NCI-H1694 treated with DMSO at 0.1 percent for 48 hours (cell line): ENCODE measurements at places on chromosomes 4 and X.

GRCh38 chrX:31658360-31658759 lies 586.5 kb upstream of the FTHL17 start:
- DNase-seq, result peak; percentile 28

GRCh38 chr4:150561143-150561737 lies 20.7 kb upstream of the MAB21L2 start:
- DNase-seq, result no peak

DNA sequence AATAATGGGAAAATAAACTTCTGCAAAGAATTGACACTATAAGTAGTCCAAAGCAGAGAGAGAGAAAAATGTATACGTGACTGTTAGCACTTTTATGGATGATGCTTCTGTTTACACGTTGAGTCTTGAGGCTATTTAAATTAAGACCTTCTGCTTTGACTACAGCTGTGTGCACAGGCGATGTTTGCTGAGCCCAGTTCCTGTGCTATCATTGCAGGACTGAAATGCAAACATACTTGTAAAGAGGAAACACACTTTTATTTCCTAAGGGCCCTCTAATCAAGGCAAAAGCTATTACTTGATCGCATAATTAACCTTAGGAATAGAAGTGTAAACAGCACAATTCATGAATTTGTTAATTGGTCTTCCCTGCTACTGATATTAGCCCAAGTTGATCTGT lies 226.9 kb downstream of the FBXW7 start:
- DNase-seq, result no peak

DNA sequence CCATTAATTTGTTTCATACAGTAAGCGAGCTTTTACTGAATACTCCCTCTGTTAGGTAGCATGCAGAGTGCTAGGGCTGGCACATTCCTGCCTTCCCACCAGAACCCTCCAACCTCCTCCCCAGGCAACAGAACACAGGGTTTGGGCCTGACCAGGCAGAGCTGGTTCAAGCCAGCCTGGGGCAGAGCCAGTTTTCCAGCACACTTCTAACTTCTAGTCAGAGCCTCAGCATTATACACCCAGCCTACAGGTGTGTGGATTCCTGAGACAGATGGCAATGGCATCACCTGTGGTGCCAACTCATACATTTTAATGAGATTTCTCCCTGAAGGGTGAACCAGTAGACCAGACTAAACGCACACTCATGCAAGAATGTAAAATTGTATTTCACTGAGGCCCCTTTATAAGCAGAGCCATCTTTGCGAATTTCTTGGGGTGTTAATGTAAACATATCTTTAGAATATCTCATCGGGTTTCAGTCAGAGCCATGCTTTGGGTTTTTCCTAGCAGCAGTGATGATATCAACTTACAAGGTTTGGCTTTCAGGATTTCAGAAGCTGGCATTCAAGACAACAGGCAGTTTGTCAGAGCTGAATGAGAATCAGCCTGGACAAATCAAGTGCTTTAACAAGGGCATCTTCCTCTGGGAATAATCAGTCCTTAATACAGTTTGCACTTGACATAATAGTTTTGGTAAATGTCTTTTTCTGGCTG lies 92.0 kb downstream of the GATB start:
- no peak for DNase-seq

GRCh38 chr4:53592686-53593501 lies 1.6 kb upstream of the LNX1 start:
- no peak for DNase-seq

GRCh38 chrX:138794246-138794645 lies 82.7 kb upstream of the FGF13 start:
- no peak for DNase-seq

DNA sequence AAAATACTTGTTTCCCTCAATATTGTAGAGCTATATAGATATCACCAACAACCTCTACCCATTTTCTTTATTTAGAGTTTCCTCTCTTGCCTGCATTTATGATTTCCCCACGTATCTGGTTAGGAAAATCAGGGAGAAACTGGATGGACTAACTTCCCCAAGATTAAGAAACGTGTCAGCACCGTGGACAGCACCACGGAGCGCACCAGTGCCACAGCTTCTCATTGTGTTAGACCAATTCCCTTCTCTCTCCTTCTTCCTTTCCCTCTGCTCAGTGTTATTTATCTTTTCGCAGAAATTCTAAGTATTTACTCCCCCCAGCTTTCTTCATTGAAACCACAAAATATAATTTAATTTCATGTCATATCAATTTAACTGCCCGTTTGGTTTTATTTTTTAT lies 568.6 kb upstream of the BOD1L1 start:
- DNase-seq, result no peak

GRCh38 chrX:149491812-149492211 lies 13.3 kb downstream of the IDS start:
- DNase-seq, result no peak

GRCh38 chr4:25500626-25501316 lies 123.7 kb downstream of the ANAPC4 start:
- DNase-seq, result peak; percentile 93

- DNase-seq, result no peak
Measured at GRCh38 chr4:74111990-74112389, 13.0 kb upstream of the CXCL2 start.

DNA sequence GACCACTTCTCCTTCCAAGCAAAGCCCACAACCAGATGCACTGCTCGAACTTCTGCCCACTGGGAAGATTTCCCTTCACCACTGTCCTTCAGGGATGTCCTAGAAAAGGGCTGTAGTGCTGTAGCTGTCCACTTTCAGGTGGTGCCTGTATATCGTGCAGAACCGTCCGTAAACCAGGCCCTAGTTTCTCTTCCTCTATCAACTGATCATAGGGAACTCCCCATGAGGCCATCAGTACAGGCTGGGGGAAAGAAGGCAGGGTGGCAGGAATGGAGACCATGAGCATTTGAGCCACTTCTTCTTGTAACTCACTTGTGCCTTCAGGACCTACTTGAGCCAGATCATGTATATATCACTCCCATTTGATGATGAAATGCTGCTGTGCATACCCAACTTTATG lies 57.3 kb upstream of the FAM9B start:
- no peak for DNase-seq

GRCh38 chr4:123465416-123465815 lies 68.8 kb downstream of the SPRY1 start:
- DNase-seq, result no peak

DNA sequence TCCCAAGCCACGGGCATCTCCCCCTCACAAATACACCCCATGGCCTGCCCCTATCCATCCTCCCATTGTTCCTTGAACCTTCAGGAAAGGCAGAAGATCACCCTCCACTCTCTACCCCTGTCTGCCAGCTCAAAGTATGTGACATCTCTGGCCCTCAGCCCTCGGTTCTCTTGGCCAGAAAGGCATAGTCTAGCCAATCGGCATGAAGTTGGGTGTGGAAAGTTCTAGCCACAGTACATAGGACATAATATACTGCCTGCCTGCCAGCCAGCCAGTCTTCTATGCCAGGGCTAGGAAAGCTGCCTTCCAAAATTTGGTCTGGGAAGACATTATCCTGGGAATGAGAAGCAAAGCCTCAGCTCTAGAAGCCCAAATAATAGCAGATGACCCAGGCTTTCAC lies 3.2 kb upstream of the PLP1 start:
- DNase-seq, result no peak

DNA sequence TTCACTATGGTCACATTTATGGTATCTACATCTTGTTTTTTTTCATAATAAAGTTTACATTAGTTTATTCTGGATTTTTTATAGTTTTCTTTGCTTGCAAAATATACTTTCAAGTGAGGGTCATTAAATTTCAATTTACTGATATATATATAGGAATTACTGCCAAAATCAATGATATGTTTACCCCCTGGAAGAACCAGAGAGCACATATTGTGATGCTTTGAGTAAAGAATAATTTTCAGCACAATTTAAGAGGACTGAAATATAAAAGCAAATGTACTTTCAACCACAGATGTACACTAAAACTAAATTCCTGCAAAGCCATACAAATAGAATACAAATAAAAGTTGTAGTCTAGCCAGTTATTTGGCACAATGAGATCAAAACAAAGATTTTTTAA lies 242.2 kb upstream of the PCDH18 start:
- DNase-seq, result no peak

DNA sequence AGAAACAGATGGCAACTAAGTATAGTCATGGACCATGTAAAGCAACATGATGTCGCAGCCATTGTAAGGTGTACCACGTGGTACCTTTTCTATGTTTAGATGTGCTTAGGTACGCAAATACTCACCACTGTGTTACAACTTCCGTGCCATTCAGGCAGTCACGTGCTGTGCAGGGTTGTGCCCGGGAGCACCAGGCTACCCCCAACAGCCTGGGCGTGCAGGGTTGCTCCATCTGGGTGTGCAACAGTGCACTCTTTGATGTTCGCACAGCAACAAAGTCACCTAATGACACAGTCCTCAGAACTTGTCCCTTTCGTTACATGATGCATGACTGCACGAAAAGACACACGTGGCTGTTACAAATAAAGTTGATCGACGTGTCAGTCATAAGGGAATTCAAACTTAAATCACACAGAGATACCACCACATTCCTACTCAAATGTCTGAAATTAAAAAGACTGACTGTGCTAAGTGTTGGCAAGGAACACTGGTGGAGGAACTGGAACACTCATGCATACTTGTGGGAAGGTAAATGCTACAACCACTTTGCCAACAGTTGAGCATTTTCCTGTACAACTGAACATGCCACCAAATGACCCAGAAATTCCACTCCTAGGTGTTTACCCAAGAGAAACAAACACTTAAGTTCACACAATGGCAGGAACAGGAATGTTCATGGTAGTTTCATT lies 24.3 kb downstream of the CPLX1 start:
- DNase-seq, result no peak

DNA sequence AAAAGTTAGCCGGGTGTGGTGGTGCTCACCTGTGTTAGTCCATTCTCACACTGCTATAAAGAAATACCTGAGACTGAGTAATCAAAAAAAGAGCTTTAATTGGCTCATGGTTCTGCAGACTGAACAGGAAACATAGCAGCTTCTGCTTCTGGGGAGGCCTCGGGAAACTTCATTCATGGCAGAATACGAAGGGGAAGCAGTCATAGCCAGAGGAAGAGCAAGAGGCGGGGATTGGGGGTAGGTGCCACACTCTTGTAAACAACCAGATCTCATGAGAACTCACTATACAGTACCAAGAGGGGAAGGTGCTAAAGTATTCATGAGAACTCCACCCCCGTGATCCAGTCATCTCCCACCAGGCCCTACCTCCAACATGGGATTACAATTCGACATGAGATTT lies 64.1 kb downstream of the BEND4 start:
- DNase-seq, result no peak

GRCh38 chr4:169200361-169201030 lies 70.3 kb downstream of the SH3RF1 start:
- DNase-seq, result no peak

DNA sequence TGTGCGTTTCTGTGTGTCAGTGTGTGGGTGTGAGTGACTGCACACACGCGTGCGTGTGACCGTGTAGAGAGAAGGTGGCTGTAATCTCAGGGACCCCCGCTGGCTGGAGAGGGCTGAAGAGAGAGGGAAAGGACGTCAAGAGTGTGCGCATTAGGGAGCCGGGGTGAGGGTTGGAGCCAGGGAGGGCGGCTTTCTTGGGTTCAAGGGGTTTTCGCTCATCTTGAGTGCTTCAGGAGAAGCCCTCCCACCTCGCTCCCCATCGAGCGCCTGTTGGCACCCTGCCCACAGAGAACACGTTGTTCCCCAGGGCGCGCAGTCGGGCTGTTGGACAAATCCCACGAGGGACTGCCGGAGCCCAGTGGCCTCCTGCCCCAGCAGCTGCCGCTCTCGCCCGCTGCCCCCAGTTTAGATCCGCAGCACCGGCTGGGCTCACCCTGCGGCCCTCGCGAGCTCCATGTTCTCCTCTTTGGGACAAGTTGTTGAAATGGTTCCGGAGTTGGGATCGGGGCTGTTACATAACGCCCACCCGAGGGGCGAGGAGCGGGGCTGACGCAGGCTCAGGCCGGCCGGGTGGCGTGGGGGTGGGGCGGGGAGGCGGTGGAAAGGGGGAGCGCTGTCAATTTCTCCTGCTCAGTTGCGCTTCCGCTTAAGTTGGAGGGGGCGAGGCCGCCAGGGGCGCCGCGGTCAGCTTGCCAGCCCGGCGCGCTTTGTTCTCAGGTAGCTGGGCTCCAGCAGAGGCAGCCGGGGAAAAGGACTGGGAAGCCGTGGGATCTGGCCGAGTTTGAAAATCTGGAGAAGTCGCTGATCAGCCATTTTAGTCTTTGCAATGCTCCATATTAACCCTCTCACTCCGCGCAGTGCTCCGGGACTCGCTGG lies 1.6 kb downstream of the GRIA2 start:
- DNase-seq, result no peak

DNA sequence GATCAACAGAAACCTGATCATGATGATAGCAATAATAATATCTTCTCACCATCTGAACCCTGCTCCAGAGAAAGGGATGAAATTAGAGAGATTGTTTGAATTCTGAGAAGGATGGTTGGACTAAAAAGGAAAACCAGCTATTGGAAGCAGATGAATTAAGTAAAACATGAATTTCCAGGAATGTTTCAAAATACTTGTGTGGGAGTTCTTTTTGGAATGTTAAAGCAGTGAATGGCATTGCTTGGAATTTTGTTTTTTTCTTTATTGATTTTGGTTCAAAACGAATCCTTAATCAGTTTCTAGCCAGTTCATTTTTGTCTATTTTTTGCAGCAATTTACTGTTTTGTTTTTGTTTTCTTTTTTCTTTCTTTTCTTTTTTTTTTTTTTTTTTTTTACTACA lies 150.3 kb downstream of the NHS start:
- no peak for DNase-seq

DNA sequence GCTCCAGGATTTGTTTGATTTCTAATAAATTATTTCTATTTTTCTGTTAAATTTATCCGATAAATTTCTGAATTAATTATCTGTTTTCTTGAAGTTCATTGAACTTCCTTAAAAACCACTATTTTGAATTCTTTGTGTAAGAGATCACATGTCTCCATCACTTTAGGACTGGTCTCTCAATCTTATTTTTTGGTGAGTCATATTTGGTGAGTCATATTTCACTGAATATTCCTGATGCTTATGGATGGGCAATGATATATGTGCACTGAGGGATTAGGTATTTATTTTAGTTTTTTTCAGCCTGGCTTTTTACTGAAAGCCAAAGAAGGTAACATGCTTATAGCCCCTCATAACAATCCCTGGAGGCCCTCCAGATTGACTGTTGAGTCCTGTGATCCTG lies 48.5 kb upstream of the IL15 start:
- no peak for DNase-seq

DNA sequence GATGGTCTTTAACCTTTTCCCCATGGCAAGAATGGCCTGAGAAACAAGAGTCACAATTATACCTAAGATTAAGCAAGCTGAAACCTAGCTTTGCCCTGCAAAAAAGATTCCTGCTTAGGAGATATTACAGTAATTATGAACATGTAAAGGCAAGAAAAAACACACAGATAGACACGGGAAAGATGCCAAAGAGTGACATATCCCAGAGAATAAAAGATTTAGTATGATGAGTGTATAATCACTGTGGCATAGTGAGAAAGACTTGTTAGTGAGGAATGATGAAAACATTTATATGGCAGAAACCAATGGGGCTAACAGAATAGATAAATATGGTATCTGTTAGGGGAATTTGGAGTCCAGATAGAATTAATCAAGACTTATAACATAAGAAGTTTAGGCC lies 29.6 kb upstream of the TASL start:
- no peak for DNase-seq

GRCh38 chrX:132778917-132779316 lies 179.5 kb downstream of the HS6ST2 start:
- DNase-seq, result no peak

- peak; percentile 79 for DNase-seq
Measured at GRCh38 chr4:140861359-140862176, 105.4 kb upstream of the TBC1D9 start.
